Ureter (tissue), 1 donor: ENCODE measurements at places on chromosomes 12 and 14. TPM values are rescaled to one million over a fixed set of nuclear protein-coding genes. Genes with fewer than 3 reads are reported as not detected.
A peak's percentile ranks its signal among the peaks of the same experiment; 100 is the strongest.

The CLEC14A gene
- 18.6 TPM for total RNA-seq

The RNASE1 gene
- 67.3 TPM for total RNA-seq

The CCDC198 gene
- 28.3 TPM for total RNA-seq

The ST8SIA1 gene
- 9.4 TPM for total RNA-seq

The FZD10 gene
- total RNA-seq = 5.9 TPM

The FOS gene
- total RNA-seq = 158 TPM

The PARP11 gene
- 20.7 TPM for total RNA-seq

The KERA gene
- total RNA-seq = not detected

The SPIC gene
- total RNA-seq = not detected

The KLRG1 gene
- 2.4 TPM for total RNA-seq

The GPR68 gene
- 3.0 TPM for total RNA-seq

The NFE2 gene
- total RNA-seq = 0.57 TPM

The SYT1 gene
- total RNA-seq = 12.3 TPM

DNA sequence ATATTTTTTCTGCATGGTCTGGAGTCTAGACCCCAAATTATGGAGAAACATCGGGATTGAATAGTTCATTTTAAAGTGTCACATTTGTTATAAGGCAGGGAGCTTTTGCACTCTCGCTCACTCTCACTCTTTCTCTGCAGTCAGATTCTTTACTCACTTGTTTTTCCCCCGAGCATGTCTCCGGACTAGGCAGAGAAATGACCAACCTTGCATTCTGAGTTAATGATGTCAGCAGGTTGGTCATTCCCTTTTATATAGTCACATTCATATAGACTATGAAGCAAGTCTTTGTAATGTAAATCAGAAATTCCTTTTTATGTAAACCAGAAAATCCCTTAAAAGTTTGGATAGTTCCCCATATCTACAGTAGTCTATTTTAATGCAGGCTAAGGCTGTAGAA is 4.1 kb downstream of the C12orf75 start:
- DNase-seq = no peak

DNA sequence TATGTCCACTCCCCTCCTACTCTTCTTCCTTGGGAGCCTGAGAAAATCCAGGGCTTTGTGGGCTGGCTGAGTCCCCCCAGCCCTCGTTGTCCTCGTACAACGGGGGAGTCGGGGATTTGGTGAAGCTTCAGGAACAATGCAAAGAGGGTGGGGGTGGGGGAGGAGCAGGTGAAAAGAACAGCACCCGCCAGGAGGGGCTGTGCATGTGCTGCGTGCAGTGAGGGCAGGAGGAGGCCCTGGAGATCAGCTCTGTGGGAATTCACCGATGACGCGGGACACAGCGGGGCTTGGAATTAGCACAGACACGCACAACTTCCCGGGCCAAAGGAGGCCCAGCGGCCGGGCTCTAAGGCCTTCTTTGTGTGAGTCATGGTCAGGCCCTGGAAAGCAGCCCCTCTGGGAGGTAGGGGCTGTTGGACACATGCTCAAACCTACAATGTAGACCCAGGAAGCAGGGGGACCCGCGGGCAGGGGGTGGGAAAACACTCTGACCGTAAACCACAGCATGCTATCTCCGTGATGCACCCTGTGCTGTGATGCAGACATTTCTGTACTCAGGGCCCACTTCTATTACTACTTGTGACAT is 32.8 kb downstream of the RBM19 start:
- no peak for DNase-seq

DNA sequence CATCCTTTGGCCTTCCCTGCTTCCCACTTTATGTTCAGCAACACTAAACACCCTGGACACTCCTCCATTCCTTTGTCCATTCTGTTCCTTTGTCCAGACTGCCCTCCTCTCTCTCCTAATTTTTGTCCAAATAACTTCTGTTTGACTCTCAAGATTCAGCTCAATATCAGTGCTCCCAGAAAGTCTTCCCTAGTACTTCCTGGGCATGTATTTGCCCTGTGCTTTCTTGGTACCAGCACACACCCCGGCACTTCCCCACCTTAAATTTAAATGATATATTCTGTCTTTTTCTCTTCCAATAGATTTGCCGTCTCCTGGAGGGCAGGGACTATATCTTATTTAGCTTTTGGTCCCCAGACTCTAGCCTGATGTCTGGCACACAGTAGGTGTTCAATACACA is 6.5 kb upstream of the APOLD1 start:
- DNase-seq = no peak

DNA sequence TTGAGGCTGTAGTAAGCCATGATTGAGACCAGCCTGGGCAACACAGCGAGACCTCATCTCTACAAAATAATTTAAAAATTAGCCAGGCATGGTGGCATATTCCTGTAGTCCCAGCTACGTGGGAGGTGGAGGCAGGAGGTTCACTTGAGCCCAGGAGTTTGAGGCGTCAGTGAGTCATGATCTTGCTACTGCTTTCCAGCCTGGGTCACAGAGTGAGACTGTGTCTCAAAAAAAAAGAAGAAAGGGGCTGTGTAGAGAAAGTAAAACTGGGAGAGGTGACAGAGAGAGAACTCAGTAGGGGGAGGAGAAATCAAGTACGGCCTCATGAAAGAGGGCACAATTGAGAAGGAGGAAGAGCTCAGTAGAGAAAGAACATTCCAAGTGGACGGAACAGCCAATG is 12.4 kb downstream of the TECPR2 start:
- DNase-seq = no peak

- no peak for DNase-seq
Measured at GRCh38 chr12:66851134-66851533, 172.3 kb upstream of the GRIP1 start.

DNA sequence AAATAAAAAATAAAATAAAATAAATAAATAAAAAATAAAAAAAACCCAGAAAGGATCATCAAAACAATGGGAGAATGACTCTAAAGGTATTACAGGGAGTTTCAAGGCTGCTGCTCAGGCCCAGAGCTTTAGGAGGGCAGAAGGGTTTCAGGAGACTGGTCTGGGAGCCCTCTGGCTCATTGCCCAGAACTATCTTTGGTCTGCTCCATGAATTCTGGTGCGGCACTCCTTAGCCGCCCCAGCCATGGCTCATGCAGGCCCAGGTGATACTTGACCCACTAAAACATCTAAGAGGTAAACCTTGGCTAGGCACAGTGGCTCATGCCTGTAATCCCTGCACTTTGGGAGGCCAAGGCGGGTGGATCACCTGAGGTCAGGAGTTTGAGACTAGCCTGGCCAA is 14.7 kb upstream of the TMED10 start:
- DNase-seq = no peak

GRCh38 chr12:10941916-10942607 is 3.0 kb upstream of the TAS2R14 start:
- peak; percentile 74 for DNase-seq

GRCh38 chr12:52335598-52336262 is 14.5 kb upstream of the KRT83 start:
- DNase-seq = no peak

DNA sequence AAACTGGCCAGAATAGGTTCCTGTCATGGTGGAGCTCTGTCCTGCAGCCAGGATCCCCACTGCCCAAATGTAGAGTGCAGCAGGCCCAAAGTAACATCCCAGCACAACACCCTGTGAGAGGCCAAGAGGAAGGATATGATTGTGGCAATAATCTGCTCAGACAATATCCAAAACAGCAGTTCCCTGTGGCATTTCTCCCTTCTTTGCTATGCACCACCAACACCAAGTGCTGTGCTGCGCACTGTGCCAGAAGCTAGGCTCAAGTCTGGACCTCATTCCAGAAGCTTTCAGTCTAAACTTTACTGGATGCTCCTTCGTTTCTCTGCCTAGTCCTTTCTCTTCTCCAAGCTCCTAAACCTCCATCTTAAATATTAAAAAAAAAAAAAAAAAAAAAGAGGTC is 33.4 kb downstream of the SLC11A2 start:
- no peak for DNase-seq

DNA sequence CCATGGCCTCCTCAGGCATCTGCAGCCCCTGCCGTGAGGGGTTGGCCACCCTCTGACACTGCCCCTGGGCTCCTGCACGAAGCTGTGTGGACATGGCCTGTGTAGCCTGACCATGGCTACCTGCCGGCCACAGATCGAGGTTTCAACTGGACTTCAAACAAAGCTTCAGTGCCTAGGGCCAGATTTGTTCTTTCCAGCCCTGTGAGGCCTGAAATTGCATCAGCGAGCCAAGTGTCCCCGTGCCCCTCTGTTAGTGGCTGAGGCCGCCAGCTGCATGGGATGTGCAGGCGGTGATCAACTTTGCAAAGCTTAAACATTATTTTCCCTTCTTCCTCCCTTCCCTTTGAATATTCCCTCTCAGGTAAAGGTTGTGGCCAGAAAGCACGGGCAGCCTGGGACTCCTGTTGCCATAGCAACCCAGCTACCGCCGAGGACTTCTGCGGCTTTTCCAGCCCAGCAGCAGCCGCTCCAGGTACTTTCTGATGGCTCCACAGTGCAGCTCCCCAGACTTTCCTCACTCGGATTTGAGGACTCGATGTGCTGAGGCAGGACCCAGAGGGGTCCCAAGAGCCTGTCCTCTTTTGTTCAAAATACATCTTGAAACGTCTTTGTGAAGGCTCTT is 35.8 kb downstream of the DDX51 start:
- no peak for DNase-seq

- DNase-seq = no peak
Measured at GRCh38 chr14:32588448-32589320, 259.6 kb downstream of the AKAP6 start.

- peak; percentile 80 for DNase-seq
Measured at GRCh38 chr14:63852817-63853731, at the start of gene SYNE2. SYNE2 (plus strand) TSS chr14:63853004; CDS start chr14:63909149, 56,145 bp downstream.

GRCh38 chr12:100326208-100326607 is 30.7 kb upstream of the SLC17A8 start:
- no peak for DNase-seq

- no peak for DNase-seq
Measured at GRCh38 chr12:12551115-12551514, 11.5 kb downstream of the DUSP16 start.

- DNase-seq = no peak
Measured at GRCh38 chr12:112833267-112833666, 41.7 kb downstream of the RPH3A start.

DNA sequence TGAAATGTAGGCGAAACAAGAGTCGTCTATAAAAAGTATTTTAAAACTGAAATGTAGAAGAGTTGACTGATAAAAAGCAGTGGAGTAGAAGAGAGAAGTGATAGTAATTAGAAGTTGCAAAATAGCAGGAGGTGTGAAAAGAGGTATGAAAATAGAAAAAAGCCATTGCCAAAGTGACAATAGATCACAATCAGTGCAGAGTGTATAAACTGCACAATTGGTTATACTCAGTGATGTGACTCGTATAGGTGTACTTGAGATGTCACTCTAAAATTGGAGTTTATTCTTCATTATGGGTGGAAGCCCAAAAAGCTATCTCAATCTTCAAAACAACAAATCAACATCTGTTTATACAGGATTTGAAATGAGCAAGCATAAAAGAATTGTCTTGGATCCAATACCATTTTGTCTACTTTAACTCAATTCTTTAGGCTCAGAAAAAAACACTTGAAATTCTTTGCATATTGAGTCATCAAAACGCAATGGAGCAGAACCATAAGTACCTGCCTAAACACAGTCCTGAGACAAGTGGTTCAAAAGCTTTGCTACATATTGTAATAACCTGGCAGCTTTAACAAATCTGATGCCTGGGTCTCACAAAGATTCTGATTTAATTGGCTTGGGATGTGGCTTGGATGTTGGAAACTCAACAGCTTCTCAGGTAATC is 8.8 kb downstream of the IKBIP start:
- DNase-seq = no peak

DNA sequence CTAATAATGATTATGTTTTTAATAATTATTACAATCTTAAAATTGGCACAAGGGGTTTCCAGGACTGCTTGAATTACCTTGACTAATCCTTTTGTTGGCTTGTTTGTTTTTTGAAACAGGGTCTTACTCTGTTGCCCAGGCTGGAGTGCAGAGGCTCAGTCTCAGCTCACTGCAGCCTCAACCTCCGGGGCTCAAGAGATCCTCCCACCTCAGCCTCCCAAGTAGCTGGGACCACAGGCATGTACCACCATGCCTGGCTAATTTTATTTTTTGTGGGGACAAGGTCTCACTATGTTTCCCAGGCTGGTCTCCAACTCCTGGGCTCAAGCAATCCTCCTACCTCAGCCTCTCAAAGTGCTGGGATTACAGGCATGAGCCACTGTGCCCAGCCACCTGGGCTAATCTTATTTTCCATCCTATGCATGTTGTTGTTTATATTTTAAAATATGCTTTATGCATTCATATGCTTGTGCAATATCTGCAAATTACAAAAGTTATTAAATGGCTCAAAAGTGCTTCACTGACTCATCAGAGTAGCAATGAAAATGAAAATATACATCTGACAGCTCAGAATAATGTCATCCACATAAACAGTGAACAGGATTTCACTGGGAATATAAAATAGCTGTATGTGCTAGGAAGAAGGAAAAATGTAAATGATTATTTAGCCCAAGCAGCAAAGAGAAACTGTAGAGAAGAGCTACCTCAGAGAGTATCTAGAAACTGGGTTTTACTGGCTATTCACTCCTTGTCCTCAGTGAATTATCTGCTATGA is 24.8 kb upstream of the PLEKHG6 start:
- DNase-seq = no peak

GRCh38 chr14:58914279-58914855 is 274.1 kb upstream of the DAAM1 start:
- no peak for DNase-seq

GRCh38 chr14:102252834-102253801 is 51.8 kb downstream of the MOK start:
- DNase-seq = no peak

GRCh38 chr12:84046859-84047258 is 865.7 kb downstream of the SLC6A15 start:
- DNase-seq = no peak

DNA sequence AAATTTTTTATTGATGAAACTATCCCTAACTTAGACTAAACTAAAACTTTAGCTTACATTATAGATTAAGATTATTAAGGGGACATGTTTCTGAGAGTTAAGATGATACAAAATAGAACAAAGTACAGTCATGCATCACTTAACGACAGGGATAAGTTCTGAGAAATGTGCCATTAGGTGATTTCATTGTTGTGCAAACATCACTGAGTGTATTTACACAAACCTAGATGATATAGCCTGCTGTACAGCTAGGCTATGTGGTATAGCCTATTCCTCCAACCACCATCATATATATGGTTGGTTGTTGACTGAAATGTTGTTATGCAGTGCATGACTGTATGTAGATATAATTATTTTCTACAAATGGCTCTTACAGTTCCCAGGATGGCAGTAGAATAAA is 46.5 kb downstream of the ATP6V1D start:
- no peak for DNase-seq

DNA sequence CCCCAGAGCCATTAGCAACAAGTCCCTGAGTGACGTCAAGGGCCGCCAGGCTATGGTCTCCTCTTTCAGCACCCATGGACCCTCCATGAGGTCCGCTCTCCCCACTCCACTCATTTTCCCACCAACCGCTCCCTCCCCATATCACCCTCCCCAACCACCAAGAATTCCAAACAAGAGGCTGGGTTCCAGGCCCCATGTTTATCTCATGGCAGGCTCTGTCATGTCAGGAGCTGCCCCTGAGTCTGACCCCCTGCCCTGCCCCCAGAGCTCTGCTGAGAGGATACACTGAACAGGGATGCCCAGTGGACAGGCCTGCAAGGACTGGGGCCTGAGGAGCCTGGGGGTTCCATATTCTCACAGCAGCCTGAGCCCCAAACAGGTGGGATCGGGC is 21.6 kb upstream of the SMUG1 start:
- DNase-seq = no peak
